ENCODE measurements at places on chromosomes 7 and 10. TPM values are rescaled to one million over a fixed set of nuclear protein-coding genes. Genes with fewer than 3 reads are reported as not detected.

EDRF1 gene
- total RNA-seq = 18.4 TPM

DNA sequence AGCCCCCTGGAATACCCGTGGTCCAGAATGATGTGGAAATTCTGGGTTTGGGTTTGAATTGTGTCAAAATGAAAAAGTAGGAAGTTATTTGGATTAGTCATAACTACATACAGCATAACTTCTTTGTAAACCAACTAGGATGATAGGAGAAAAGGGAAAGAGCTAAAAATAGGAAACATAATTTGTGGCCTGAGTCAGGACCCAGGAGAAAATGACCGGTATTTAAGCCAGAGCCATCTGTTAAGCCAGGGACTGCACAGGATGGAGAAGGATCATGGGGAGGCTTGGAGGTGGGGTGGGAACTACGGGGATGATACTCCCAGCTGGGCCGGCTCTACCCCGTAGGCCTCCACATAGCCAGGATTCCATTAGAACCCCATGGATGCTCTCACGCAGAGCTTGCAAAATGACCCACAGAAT lies 98.6 kb downstream of the MYOF start:
- DNase-seq = no peak

GRCh38 chr10:51804866-51805265 lies 105.5 kb upstream of the CSTF2T start:
- DNase-seq = no peak

DNA sequence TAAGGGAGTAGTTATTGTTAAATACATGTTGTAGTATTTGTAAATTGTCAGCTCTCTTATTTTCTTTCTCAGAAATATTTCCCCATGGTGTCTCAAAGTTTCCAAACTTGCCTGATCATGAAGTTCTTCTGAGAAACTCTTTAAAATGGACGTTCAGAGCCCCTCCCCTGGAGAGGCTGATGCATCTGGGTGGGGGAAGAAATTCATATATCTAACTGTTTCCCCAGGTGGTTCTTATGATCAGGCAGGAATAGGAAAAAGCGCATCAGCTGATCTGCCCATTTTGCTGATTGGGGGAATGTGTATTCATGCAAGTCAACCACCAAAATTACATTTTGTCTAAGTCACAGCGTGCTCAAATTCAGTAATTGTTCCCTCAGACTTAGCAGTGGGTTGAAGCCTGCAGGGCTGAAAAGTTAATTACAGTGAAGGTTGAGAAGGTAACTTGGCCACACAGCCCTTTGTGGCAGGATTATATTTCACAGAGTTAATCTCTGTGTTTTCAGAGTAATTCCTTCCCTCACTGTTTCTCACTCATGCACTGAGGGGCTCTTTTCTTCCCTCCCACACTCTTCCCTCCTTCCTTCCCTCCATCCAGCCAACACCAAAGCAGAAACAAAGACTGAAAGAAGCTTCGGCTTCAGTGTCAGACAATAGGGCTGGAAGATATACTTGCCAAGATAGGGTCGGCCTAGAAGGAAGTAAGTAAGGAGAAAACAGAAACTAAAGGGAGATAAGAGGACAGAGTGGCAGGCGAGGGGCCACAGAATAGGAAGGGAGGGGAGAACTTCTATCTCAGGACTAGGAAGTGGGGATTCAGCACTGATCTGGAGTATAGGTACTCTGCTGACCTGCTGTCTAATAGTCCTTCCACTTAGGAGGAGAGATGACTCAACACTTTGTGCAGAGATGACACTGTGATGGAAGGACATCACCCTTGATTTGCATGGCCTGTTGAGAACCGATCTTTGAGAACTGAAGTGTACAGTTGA lies 50.5 kb upstream of the STARD3NL start:
- no peak for DNase-seq

- DNase-seq = peak; percentile 38
Observed at GRCh38 chr10:87703771-87704170, 44.1 kb downstream of the PAPSS2 start.

DNA sequence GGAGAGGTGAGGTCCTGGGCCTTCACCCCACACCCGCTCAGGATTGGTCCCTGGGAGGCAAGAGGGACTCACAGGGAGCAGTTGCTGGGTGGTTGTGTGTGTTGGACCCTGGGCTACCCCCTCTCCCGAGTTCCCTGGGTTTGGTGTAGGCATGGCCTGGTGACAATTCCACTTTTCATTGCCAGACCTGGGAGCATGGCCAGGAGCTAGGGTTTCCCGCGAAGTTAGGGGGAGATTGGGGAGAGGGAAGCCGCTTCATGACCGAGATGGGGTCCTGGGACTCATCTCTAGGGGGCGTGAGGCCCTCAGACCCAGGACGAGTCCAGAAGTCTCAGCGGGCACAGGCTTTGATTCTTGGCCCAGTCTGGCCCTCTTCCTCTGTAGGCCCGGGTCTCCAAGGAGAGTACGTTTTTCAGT lies 606 bp downstream of the PALD1 start:
- DNase-seq = no peak

- DNase-seq = no peak
Observed at GRCh38 chr10:88893611-88894010, 13.6 kb downstream of the STAMBPL1 start.

SEMA4G gene
- 25.5 TPM for total RNA-seq

All from stomach (tissue), 19 donors.